ENCODE measurements at places on chromosomes 7 and 10. TPM values are rescaled to one million over a fixed set of nuclear protein-coding genes. Genes with fewer than 3 reads are reported as not detected.

CALML3 gene
- not detected for total RNA-seq

GRCh38 chr10:36188461-36188860 is 546.4 kb upstream of the FZD8 start:
- DNase-seq: no peak

DNA sequence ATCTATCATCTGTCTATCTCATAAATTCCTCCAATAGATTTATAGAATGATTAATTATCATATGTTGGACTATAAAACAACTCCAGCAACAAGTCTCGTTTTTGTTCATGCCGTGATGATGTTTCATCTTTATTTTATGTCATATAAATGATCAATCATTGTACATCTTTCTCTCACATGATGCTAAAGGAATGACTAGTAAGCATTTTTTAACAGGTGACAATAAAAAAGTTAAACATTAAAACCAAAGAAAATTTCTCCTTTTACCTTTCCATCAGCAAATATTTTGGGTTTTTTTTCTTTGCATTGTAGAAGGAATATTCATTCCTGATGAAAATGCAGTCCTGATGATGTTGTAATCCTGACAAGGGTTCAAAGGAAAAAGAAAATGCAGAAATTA is 41.4 kb downstream of the AKR1C3 start:
- DNase-seq: no peak

GRCh38 chr7:128714701-128715495 is 24.3 kb upstream of the CALU start:
- DNase-seq: no peak

GRCh38 chr10:9848981-9849380 is 1168.7 kb upstream of the CELF2 start:
- no peak for DNase-seq

- DNase-seq: peak; percentile 89
Measured at GRCh38 chr7:66170309-66171231, 34.6 kb upstream of the TPST1 start.

PLXNA4 gene
- 18.0 TPM for total RNA-seq

- peak; percentile 67 for DNase-seq
Measured at GRCh38 chr10:113454341-113455061, 98.4 kb upstream of the HABP2 start.

DNA sequence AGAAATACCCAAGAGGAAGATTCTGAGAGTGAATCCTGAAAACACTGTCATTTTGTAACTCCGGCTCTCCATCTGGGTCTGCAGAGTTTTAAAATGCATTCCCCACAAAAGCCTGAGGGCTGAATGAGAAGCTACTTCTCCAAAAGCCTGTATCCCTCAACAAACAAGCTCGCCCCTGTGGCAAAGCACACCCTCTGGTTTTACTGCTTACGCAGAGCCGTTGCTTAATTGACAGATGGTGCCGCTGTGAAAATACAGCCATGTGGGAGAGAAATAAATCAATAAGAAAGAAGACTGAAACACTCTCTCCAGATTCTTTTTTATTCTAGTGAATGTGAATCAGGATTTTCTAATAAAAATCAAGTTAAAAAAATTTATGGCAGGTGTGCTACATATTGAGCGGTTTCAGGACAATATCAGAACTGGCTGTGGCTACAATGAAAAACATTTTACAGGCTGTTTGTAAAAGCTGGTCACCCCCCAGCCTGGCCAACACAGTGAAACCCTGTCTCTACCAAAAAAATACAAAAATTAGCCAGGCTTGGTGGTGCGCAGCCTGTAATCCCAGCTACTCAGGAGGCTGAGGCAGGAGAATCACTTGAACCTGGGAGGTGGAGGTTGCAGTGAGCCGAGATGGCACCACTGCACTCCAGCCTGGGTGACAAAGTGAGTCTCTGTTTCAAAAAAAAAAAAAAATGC is 32.5 kb downstream of the C7orf33 start:
- DNase-seq: no peak

DNA sequence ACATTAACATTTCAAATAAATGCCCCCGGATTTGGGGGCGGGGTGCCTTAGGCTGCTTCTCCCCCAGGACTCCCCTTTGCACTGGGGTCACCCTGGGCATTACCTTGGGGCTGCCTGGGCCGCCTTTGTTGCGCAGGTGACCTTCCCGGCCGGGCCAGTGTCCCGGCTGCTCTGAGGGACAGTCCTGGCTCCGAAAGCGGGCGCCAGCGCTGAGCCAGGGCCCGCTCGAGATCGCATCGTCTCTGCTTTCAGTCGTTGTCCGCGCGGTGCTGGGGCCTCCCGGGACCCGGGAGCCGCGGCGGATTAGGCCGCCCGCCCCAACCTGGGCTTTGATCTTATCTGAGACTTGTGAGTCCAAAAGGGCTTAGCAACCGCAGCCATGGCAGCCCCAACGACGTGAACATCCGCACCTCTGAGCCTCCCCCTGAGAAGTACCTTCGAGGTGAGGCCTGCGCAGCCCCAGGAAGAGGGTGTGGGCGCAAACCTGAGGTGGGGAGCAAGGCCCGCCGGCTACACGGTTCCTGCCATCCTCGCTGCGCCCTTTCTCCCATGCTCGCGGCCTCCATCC is 14.8 kb upstream of the WAPL start:
- DNase-seq: no peak

DNA sequence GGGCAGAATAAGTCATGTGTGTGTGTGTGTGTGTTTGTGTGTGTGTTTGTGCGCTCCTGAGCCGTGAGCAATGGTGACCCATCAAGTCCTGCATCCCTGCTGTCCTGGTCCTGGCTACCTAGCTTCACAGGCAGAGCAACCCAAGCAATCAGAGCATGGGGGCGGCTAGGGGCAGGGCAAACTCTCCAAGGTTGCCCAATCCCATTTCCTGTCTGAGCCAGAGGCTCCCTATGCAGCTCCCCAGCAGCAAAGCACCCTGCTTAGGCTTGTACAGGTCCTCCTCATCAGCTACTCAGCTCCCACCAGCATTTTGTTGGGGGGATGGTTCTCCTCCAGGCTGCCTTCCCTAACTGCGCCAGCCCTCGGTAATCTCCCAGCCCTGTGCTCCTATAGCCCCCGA is 31.1 kb upstream of the CRHR2 start:
- no peak for DNase-seq

DNA sequence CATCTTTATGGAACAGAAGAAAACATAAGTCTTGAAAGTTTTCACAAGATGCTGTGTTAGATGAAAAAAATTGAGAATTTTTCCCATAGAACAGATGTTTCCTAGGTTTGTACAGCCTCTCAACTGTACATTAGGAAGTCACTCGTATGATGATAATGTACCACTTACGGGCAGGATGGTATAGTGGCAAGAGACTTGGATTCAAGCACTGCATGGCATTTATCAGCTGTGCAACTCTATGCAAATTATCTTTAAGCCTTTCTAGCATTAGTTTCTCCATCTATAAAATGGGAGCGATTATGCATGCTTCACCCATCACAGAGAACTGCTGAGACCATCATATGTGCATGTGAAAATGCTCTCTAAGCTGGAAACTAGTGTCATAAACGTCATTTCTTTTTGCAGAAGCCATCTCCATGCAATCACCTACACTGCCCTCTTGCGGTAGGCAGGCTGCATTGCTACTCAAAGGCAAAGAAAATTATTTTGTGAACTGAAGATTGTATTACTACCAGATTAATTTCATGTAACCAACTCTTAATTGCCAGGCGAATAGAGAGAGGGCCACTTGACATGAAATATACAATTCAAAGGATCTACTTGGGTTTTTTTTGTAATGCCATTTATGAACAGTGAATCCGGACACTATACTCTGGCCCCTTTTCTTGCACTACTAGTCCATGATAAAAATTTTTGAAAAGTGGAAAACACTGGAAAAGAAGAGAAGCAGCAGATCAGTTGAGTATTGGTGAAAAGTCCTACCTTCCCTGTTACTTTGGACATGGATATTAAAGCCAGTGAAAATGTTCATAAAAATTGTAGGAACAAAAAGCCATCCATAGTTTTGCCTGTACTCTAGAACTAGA is 102.3 kb downstream of the JAZF1 start:
- no peak for DNase-seq

- DNase-seq: no peak
Measured at GRCh38 chr7:107643407-107643806, 17.2 kb upstream of the SLC26A4 start.

GRCh38 chr7:50205011-50205410 is 99.5 kb upstream of the IKZF1 start:
- DNase-seq: no peak

PNLIP gene
- total RNA-seq: not detected

DNA sequence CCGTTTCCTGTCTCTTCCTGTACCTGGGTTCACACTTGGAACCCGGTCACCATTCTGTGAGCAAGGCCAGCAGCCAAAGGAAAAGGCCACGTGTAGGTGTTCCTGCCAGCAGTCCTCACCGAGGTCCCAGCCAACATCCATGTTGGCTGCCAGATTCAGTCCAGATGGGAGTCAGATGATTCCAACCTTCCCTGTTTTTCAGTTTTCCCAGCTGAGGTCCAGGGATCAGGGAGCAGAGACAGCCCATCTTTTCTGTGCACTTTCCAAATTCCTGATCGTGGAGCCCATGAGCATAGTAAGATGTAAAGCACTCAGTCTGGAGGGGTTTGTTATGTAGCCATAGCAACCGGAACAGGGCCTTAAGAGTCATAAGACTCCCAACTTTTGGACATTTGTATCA is 3.9 kb upstream of the PVRIG start:
- no peak for DNase-seq

- DNase-seq: no peak
Measured at GRCh38 chr10:91381257-91381891, 28.8 kb upstream of the HECTD2 start.

DNA sequence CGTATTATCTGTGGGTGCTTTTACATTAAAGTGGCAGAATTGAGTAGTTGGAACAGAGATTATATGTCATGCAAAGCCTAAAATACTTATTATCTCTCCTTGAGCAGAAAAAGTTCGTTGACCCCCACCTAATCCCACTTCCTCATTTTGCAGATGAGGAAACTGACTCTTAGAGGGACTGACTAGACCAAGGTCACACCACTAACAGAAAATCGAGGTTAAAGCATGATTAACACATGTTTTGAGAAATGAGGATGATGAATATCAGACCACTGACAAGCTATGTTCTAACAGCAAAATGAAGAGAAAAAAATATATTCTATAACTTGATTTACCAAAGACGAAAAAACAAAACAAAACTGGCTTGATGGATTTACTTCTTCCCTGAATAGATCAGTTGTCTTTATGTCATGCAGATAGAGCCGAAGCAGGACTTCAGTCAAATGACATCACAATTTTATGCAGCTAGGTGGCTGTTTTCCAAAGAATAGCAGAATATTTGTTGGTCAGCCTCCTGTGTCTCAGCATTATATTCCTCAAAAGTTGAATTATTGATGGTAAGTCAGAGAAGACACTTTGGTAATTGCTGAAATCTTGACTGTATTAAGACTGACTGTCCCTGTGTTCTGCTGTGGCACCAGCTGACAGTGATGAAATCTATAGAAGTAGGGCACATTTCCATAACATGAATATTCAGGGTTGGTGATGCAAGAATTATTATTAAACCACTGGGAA is 24.2 kb upstream of the SMIM30 start:
- no peak for DNase-seq

- DNase-seq: peak; percentile 63
Measured at GRCh38 chr10:59830601-59831259, 75.6 kb downstream of the CCDC6 start.

ZNF365 gene
- 1.1 TPM for total RNA-seq

DNA sequence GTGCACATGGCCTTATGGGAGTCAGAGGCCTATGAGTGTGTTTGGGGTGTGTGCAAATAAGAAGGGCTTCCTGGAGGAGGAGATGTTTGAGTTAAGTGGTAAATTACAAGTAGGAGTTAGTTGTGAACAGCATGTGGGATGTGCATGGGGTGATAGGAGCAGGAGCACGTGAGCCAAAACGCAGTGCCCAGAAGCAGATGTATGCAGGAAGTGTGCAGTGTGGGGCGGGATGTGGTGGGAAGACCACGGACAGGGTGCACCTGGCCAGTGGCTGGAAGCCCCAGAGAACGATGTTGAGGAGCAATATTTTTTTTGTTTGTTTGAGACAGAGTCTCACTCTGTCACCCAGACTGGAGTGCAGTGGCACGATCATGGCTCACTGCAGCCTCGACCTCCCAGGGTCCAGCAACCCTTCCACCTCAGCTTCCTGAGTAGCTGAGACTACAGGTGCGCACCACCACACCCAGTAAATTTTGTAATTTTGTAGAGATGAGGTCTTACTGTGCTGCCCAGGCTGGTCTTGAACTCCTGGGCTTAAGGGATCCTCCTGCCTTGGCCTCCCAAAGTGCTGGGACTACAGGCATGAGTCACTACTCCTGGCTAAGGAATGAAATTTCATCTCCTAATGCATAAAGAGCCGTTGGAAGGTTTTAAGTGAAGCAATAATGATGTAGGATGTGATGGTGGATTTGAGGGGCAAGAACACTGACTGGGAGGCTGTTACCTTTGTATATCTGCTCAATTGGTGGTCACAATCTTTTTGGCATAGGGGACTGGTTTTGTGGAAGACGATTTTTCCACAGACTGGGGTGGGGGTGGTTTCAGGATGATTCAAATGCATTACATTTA is 78.4 kb downstream of the LYZL2 start:
- no peak for DNase-seq

- no peak for DNase-seq
Measured at GRCh38 chr7:1886361-1887064, 216.4 kb downstream of the ELFN1 start.

Data from right atrium auricular region (tissue), 2 donors.